Activated CD4-positive, alpha-beta T cell treated with anti-CD3 and anti-CD28 coated beads for 4 hours (primary cell): ENCODE measurements at places on chromosomes 5 and 9.

DNA sequence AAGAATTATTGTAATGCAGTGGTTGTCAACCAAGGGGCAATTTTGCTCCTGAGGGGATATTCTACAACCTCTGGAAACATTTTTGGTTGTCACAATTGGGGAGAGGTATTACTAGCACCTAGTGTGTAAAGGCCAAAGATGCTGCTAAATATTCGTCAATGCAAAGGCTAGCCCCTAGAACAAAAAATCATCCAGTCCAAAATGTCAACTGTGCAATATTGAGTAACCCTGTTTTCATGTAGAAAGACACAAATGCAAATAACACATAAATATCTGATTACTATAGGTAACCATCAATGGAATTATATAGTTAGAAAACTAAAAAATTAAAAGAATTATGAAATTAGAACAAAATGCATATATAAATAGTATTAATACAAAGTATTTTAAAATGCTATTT, 26.1 kb downstream of the RNF145 start:
- no peak for DNase-seq

- no peak for DNase-seq
Measured at GRCh38 chr5:115812372-115812771, 4.1 kb downstream of the CDO1 start.

GRCh38 chr9:36826581-36826980, 207.5 kb downstream of the PAX5 start:
- no peak for DNase-seq

GRCh38 chr5:143601917-143602333, 198.4 kb upstream of the NR3C1 start:
- no peak for DNase-seq

- no peak for DNase-seq
Measured at GRCh38 chr9:237141-237857, 22.6 kb downstream of the DOCK8 start.

- no peak for DNase-seq
Measured at GRCh38 chr9:7210854-7211637, 453.3 kb downstream of the KDM4C start.

GRCh38 chr9:106753155-106753671, 109.8 kb upstream of the ZNF462 start:
- no peak for DNase-seq

DNA sequence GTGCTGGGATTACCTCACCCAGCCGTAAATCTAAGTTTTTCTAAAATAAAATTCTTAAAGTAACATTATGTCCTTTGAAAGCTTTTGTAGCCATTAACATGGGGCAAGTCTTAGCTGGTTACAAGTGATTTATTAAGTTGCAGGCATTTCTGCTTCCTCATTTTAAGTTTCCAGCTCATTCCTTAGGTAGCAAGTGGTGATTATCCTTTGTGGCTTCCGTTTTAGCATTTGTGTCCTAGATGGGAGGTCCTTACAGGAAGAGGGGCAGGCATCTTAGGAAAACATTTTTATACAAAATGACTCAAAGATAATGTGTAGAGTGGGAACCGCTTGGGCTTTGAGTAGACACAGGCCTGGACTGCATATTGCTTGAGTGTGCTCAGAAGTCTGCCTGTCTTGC, 35.0 kb upstream of the ROPN1L start:
- no peak for DNase-seq

GRCh38 chr5:38154615-38155204, 103.6 kb upstream of the EGFLAM start:
- no peak for DNase-seq

DNA sequence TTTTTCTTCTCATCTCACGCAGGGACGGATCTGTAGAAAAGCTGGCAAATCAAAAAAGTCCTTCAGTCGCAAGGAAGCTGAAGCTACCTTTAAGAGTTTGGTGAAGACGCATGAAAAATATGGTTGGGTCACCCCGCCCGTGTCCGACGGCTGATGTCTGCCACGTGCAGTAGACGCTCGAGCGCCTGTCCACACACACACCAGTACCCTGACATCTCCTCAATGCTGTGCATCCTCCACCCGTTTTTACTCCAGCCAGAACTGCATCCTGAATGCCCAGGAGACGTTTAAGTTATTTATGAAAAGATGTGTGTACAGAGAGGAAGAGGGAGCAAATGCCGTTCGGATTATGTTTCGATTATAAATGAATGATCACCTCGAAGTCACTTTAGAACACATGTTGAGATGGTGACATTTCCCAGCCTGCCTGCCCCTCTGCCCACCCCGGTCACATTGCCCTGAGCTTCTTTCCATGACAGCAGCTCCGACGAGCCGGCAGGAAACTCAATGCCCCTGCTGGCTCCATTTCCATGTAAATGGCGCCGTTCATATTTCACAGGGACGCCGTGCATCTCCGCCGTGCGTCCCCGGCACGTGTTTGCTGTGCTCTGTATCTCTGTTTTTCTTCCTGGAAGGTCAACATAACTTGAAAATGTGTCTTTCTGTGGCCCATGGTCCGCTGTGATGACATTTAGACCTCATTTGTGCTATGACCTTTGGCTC, 42.7 kb downstream of the UBE2QL1 start:
- no peak for DNase-seq

GRCh38 chr5:107542428-107542827, 128.3 kb downstream of the EFNA5 start:
- DNase-seq, result no peak

- no peak for DNase-seq
Measured at GRCh38 chr5:146206257-146206656, 2.9 kb downstream of the RBM27 start.

DNA sequence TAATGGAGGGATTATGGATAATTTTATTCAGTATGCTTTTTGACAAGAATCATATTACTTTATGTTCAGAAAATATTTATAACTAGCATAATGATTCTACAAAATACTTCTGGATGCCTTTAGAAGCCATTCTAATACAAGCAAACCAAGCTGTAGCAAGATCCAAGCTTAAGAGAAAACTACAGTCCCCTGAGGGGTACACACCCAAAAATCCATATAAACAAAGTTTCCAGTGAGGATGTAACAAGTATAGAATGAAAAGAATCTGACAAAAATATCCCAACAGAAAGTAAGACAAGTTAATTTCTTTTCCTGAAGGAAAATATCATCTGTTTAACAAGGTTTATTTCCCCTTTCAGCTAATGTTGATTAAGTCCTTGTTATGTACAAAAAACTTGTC, 53.9 kb downstream of the MLLT3 start:
- no peak for DNase-seq

- peak; percentile 42 for DNase-seq
Measured at GRCh38 chr5:56327809-56328208, 94.7 kb upstream of the ANKRD55 start.

GRCh38 chr5:143828710-143829109, 16.7 kb downstream of the HMHB1 start:
- DNase-seq, result no peak

GRCh38 chr5:4206127-4206526, 610.5 kb downstream of the IRX1 start:
- DNase-seq, result no peak

- no peak for DNase-seq
Measured at GRCh38 chr9:123609844-123610243, 253.8 kb downstream of the CRB2 start.

DNA sequence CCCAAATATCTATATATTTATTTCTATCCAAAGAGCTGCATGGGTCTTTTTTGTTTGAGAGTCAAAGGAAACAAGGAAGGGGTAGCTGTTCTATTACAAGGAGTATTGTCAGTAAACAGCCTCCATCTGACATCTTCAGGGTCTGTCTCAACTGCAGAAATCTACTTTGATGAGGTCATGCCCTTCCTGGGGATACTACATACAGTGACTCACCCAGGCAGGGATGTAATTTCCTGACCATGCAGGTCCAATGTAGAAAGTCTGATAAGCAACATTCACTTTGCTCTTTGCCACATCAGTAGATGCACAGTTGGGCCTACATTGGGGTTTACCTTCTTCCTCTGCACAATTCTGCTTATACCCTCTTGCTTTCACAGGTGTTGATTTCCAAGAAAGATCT, 165.5 kb downstream of the TLR4 start:
- no peak for DNase-seq

- DNase-seq, result no peak
Measured at GRCh38 chr9:13665418-13666066, 386.1 kb upstream of the MPDZ start.

- no peak for DNase-seq
Measured at GRCh38 chr5:95823218-95823737, 752 bp upstream of the GLRX start.

- no peak for DNase-seq
Measured at GRCh38 chr9:114497236-114497635, 8.0 kb downstream of the WHRN start.

DNA sequence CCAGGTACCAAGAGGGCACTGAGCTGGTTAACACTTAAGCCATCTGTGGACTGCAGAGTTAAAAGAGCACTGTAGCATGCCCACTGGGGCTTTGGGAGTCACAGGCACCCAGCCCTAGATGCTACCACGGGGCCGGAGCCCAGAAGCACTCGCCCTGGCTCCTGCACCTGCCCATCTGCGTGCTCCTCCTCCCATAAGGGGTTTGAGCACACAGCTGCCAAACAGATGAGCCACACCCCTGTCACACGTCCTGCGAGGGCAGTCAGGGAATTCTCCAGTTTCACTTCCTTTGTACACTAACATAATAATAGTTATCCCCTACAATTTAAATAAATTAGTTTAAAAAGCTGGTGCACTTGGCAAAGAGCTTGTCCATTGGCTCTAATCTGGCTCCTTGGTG, 4.5 kb upstream of the PCA3 start:
- no peak for DNase-seq

DNA sequence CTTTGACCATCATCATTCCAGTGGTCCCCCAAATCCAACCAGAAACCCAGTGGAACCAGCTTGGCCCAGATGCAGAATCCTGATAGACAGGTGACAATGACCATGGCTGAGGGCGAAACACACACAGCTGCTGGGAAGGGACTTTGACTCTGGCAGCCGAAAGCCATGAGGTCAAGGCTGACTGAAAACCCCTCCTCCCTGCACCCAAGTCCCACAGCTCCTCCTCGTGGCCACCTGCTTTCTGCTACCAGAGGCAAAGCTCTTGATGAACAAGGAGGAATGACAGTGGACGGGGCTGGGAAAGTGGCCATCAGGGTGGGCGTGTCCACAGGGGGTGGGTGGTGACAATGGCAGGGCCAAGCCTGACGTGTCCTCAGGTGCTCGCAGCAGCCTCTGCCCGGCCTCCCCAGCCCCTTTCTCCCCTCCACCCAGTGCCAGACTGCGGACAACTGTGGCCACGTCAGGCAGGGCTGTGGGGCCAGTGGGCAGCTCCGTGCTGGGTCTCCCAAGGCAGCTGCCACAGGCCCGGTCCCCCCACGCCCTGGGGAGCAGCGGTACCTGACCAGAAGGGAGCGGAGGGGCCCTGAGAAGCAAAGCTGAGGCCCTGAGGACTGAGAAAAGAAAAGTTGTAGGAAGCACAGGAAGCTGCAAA, 30.8 kb upstream of the SARDH start:
- no peak for DNase-seq

- DNase-seq, result no peak
Measured at GRCh38 chr5:14728459-14728938, 64.0 kb downstream of the OTULIN start.

DNA sequence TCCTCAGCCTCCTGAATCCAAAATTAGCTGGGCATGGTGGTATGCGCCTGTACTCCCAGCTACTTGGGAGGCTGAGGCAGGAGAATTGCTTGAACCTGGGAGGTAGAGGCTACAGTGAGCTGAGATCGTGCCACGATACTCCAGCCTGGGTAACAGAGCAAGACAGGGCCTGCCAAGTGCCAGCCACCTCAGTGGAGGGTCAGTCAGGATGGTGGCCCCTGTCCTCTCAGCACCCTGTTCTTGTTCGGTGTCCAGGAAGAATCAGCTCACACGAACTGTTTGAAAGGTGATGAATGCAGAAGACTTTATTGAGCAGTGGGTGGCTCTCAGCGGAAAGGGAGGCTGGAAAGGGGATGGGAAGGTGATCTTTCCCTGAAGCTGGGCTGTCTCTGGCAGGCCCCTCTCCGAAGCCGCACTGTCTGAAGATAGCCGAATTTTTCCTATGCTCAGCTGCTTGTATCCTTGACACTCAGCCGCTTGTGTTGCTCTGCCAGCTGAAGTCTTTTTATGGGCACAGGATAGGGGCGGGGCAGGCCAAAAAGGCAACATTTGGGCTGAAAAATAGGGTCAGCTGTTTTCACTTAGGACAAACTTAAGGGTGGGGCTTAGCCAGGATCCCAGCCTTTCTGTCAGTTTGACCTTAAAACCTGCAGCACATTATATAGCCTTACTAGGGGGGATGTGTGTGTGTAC, 50.9 kb downstream of the UBE2R2 start:
- no peak for DNase-seq

DNA sequence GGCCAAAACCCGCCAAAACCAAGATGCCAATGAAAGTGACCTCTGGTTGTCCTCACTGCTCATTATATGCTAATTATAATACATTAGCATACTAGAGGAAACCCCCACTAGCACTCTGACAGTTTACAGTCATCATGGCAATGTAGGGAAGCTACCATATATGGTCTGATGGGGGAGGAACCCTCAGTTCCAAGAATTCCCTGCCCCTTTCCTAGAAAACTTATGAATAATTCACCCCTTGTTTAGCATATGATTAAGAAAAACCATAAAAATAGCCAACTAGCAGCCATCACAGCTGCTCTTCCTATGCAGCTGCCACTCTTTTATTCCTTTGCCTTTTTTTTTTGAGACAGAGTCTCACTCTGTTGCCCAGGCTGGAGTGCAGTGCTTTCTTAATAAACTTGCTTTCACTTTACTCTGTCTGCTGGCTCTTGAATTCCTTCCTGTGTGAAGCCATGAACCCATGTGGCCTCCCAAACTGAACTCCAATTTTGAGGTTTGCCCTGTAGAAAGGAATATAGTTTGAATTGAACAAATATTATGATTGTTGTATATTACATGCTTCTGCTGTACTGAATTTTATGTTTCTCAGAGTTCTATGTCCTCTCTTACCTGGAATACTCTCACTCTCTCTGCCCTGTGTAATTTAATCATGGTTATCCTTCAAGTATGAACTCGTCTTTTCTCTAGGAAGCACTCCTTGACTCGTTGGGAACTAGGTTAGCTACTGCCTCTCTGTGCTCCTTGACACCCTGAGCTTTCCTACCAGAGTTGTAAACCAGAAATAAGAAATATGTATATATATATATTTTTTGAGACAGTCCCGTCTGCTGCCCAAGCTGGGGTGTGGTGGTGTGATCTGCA, 59.8 kb downstream of the KIAA1958 start:
- no peak for DNase-seq

DNA sequence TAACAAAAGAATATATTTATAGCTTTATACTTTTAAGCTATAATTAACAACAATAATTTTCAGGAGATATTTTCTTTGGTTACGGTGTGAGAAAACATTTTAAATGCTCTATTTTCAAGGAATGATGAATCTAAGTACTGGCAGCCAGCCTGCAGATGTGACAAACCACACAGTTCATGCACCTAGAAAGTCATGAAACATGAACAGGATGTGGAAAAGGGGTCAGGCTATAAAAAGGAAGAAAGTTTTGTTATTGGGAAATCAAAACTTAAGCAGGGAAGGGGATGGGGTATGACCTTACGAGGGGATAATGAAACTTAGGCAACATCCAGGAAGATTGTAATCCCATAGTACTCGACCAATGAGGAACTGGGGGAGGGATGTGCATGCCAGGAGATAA, 508.7 kb upstream of the GRAMD2B start:
- no peak for DNase-seq
